Stimulated activated CD4-positive, alpha-beta T cell treated with anti-CD3 and anti-CD28 coated beads, Interleukin-1b, Interleukin-23, amount 100 ng/mL, for 1 hour (primary cell): ENCODE measurements at places on chromosomes 4 and X.

GRCh38 chrX:153474718-153475117, 4.3 kb upstream of the HAUS7 start:
- peak; percentile 26 for DNase-seq

DNA sequence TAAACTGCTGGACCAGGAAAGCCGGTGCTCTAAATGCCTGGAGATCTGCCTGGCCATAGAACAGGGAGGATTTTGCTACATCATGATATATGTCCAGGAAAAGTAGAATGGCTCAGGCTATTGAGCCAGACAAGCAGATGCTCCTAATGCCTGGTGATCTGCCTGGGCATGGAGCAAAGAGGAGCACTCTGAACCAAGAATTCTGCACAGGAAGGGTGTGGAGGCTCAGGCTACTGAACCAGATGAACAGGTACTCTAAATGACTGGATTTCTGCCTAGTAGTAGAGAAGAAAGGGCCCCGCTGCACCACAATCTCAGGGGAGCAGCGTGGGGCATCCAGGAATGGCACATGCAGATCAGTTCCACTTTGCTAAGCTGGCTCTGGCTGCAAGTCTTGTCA, 607.9 kb downstream of the ANKRD50 start:
- DNase-seq, result no peak

DNA sequence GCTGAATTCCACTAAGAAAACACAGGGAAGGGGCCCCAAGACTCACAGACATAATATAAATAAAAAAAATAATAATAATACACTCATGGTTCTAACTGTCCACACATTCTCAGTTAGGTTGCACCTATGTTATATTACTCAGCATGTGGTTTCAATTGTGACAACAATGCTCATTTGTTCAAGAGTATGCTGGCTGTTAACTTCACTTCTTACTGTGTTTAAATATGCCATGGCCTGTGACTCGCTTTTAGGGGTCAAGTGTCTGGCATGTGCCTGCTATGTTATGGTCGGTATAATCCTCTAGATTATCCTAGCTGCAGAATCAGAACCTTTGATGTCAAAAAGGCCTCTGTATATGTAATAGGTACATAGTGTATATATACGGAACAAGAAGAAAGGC, 324.8 kb upstream of the INTU start:
- DNase-seq, result no peak

GRCh38 chr4:99625369-99625768, 32.3 kb downstream of the C4orf54 start:
- no peak for DNase-seq

GRCh38 chr4:24063731-24064130, 173.9 kb upstream of the PPARGC1A start:
- no peak for DNase-seq

DNA sequence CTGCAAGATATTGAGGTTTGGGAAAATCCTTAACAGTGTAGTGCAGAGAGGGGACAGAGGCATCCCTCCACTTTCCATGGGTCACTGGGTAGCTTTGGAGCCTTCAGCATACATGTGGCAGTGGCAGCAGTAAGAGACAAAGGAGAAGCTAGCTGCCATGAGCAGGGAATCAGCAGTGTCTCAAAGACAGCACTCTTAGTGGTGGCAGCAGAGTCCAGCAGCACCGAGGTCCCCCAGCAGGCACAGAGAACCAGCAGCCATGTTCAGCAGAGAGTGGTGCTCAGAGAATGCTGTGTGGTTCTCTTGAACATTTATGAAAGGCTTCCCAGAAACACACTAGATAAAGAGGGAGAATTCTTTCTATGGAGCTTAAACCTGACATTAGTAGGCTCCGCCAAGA, 308.5 kb downstream of the CENPC start:
- no peak for DNase-seq

DNA sequence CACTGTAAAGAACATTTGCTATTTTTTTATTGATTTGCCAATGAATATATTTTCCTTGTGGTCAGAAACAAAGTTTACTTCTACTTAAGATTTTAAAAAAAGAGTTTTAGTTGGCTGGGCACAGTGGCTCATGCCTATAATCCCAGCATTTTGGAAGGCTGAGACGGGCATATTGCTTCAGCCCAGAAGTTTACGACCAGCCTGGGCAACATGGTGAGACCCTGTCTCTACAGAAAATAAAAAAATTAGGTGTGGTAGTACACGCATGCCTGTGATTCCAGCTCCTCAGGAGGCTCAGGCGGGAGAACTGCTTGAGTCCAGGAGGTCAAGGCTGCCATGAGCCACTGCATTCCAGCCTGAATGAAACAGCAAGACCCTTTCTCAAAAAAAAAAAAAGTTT, 36.8 kb downstream of the LRP2BP start:
- no peak for DNase-seq

DNA sequence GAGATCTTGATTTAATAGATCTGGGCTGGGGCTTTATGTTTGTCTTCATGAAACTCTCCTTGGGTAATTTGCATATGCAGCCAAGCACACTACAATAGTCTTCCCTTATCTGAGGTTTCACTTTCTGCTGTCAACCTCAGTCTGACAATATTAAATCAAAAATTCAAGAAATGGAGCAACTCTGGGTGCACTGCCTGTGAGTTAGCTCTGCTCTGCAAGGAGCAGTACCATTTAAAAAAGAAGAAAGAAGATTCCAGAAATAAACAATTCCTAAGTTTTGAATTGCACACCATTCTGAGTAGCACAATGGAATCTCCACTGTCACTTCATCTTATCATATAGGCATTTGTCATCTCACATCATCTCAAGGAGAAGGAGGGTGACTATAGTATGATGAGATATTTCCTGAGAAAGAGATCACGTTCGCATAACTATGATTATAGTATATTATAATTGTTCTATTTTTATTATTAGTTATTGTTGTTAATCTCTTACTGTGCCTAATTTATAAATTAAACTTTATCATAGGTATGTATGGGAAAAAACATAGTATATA, 9.4 kb downstream of the FNIP2 start:
- DNase-seq, result no peak

DNA sequence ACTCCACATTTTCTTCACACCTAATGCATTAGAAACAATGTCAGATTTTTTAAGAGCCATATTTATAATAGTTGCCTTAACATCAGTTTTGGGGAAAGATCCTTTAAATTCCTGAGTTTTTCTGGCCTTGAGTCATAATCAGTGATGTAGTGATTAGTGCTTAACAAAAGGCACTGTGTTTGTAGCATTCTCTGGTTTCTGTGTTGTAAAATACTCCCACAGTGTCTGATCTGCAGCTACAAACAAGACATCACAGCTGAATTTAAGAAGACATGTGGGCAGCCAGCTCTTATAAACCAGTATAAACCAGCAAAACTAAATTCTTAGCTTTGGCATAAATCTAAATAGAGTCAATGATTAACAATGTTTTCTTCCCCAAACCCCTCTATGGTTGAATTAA, 233.8 kb downstream of the FSTL5 start:
- DNase-seq, result no peak

GRCh38 chr4:173538909-173539445, 8.9 kb upstream of the HAND2 start:
- no peak for DNase-seq

DNA sequence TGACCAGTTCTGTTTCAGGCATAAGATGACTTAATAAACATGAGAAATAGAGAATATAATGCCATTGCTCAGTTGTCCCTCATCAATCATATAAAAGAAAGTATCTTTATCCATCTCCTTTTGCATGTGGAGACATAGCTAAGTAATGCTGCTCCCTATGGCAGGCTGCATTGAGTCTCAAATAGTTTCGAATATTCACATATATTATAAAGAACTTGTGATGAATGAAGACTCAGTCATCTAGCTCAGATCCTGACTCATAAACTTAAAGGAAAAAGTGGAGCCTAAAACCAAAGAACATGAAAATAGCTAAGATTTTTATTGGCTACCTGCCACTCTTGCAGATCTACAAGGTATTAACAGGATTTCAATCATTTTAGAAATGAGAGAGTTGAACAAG, 11.7 kb upstream of the TLL1 start:
- DNase-seq, result no peak

DNA sequence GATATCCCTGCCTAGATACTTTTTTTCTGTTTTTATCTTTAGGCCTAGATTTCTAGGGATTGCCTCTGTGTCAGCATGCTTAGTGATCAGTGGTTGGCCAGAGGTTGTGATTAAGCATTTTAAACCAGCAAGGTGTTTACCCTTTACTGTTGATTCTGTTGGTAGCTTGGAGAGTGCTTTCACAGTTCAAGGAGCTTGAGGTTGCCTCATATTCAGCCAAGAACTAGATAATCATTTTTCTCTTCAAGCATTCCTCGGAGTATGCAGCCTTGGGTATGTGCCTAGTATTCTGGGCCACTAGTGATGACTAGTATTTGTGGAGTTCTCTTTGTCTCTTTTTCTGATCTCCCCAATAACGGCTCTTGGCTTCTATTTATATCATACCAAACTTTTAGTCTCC, 20.4 kb downstream of the APOOL start:
- DNase-seq, result no peak

- DNase-seq, result no peak
Measured at GRCh38 chrX:40049084-40049641, 48.6 kb downstream of the BCOR start.

DNA sequence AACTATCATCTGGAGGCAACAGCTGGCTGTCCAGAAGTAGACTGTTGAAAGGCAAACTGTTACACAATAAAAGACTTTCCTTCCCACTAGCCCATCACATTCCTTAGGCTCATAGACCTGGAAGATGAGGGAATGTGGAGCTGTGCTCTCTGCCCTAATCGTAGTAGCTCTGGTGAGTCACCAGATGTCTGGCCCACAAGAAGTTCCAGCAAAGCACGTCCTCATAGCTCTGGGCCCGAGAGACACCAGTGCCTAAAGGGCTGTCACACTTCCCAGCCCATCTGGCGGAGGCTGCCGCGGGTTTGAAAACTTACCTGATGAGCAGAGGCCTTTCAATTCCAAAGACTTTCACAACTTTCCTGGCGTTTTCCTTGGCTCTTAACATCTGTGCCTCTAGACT, 81.7 kb upstream of the STOX2 start:
- no peak for DNase-seq

DNA sequence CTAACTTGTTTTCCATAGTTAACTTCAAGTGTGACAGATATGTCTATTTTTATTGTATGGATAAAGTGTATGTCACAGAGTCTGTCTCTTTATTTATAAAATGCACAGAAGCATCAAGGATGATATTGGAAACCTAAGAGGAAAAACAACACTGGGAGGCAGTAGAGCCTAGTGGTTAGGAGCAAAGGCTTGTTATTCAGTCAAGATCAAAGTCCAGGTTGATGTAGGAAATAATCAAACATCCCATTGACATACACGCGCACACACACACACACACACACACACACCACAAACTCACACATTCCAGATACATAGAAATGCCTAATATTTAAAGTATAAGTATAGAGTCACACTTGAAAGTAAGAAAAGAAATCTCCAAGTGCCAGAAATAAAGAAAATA, 206.8 kb downstream of the CHRDL1 start:
- DNase-seq, result no peak

- DNase-seq, result no peak
Measured at GRCh38 chr4:187212446-187213080, 488.9 kb upstream of the FAT1 start.

GRCh38 chr4:169956091-169956843, 69.9 kb downstream of the MFAP3L start:
- no peak for DNase-seq

DNA sequence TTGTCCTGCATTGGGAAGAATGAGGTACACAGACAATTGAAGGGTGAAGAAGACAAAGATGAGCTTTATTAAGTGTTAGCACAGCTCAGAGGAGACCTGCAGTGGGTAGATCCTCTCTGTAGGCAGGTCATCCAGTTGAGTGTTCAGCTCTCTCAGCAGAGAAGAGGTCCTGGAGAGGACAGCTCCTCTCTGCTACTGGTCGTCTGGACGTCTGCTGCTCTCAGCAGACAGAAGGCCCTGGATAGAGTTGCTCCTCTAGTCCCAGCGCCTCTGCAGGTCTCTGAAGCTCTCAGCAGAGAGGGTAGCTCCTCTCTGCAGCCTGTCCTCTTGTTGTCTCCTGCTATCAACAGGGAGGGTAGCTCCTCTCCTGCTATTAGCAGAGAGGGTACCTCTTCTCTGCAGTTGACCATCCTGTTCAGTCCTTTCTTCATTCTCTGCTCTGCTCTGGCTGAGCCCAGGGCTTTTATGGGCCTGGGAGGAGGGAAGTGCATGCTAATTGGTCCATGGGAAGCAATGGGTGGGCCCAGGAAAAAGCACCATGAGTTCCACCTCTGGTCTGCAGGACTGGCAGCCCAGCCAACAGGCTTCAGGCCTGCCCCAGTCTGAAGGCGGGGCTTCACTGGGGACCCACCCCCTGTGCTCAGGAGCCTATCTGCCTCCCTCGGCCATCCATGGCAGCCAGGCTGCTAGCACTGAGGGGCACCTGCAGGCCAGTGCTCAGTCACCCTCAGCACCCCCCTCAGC, 54.1 kb upstream of the IBSP start:
- DNase-seq, result no peak

GRCh38 chr4:188778905-188779304, 639.7 kb downstream of the TRIML1 start:
- DNase-seq, result no peak

DNA sequence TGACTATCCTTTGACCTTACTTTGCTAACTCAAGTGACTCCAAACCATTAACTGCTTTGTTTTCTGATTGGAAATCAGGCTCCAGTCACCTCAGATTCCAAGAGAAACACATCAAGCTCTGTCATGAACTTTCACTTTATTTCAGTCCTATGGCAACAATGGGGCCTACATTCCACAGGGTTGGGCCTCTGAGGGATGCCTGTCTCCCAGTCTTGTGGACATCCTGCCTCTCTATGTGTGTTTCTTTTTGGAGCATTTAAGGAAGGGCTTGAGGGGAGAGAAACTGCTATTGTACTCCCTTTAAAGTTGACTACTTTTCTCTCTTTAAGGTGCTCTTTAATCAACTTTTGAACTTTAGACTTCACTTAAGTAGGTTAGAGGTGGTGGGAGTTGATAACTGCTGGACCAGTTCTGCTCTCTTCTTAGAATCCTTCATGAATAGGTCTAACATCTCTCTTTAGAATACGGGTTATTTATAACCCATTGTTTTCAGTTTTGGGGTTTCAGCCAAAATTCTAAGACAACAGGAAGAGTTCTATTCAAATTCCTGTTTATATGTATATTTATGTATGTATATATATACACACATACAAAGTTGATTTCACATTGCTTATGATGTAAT, 274.3 kb upstream of the NR3C2 start:
- DNase-seq, result no peak

GRCh38 chr4:120052856-120053255, 13.8 kb downstream of the MAD2L1 start:
- DNase-seq, result no peak

- no peak for DNase-seq
Measured at GRCh38 chr4:24675721-24676389, 91.5 kb upstream of the DHX15 start.

- no peak for DNase-seq
Measured at GRCh38 chr4:153062652-153063168, 126.6 kb downstream of the FHDC1 start.
